ENCODE measurements at places on chromosomes 11 and 22.

- no peak for DNase-seq
Measured at GRCh38 chr11:44468345-44468988, 97.0 kb upstream of the CD82 start.

- no peak for DNase-seq
Measured at GRCh38 chr22:20271114-20271994, 3.2 kb upstream of the RTN4R start.

GRCh38 chr11:128532016-128532571 lies 55.3 kb downstream of the ETS1 start:
- DNase-seq = no peak

GRCh38 chr11:117834068-117834810 lies 9.7 kb upstream of the FXYD2 start:
- no peak for DNase-seq

GRCh38 chr22:48804811-48805301 lies 1022.8 kb downstream of the BRD1 start:
- DNase-seq = no peak

- DNase-seq = no peak
Measured at GRCh38 chr11:72393303-72393702, 41.0 kb downstream of the CLPB start.

DNA sequence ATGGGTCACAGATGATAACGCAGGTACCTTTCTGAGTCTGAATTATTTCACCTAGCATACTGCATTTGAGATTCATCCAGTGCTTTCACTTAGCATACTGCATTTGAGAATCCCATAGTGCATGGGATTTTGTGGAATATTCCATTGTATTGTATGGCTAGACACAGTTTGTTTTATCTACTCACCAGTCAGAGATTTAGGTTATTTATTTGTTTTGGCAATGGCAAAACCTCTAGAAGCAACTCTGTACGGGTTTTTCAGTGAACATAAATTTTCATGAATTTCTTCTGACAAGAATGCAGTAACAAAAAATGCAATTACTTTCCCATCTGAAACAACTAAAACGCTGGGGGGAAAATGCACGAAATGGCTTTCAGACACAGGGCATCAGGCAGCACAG lies 24.3 kb downstream of the SCN4B start:
- no peak for DNase-seq

GRCh38 chr11:65124480-65125196 lies 2.5 kb downstream of the MRPL49 start:
- no peak for DNase-seq

DNA sequence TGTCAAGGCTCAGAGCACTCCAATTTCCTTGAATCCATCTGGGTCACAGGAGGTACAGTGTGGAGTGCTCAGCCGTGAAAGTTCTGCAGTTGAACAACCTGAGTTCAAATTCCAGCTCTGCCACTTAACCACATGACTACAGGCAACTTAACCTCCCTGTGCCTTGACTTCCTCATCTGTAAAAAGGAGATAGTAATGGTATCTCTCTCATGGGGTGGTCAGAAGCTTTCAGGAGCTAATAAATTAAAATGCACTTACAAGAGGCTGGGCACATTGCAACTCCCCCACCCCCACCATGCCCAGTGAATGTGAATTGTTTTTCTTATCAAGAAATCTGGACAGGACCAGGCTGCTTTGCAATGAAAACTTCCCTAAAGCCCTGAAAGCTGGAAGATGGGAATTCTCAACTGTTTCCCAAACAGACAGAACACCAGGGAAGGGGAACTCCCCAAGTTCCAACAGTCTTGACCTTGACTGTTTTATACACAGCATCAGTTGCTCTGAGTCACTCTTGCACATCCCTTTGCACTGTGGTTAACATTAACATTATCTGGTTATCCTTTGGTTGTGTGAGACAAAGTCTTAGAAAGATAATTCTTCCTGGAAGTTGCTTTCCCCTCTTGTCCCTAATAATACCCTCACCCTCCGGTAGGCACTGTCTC lies 137.0 kb downstream of the SLC1A2 start:
- DNase-seq = no peak
